Choroid plexus epithelial cell (primary cell): ENCODE measurements at places on chromosomes 5 and 9.

DNA sequence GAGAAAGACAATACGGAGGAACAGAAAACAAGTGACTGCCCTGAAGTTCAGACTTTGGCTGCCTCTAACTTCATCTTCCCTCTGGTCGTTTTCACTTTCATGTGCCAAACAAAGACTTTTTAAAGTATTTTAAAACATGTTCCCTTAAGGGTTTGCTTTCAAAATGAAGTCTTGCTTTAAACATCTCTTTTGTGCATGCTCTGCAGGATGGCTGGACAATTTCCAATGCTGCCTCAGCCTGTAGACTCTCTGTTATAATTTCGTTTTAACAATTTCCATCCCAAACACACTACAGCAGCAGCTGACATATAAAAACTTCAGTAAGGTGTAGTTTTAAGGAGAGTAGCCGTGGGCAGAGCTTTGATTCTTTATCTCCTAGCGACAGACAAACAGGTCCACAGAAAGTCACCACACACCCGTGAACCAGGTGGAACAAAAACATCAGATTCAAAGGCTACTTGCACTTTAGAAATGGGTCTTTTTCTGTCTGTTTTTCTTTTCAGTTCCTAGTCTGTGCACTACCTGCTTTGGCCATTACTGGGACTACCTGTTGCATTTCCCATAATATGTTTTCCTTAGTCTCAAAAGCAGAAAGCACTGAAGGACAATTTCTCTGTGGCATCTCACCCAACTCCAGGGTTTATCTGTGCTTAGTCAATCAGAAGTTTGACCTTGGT lies 308.9 kb downstream of the DTWD2 start:
- DNase-seq: peak; percentile 5

DNA sequence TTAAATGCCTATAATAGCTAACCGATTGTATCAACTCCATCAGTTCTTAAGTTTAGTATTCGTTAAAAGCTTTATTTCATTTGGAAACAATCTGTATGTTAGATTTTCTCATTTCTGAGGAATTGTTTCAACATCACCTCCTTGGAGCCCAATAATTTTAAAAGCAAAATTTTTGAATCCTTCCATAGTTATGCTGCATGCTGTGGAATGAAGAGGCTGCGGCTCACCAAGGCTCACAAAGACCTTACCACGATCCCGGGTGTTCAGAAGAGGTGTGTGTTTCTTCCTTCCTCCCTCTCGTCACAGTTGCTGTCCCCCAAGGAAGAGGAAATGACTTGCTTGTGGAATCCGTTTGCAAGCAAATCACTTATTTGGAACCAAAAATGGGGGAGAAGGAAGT lies 143.8 kb downstream of the FGF1 start:
- DNase-seq: no peak

DNA sequence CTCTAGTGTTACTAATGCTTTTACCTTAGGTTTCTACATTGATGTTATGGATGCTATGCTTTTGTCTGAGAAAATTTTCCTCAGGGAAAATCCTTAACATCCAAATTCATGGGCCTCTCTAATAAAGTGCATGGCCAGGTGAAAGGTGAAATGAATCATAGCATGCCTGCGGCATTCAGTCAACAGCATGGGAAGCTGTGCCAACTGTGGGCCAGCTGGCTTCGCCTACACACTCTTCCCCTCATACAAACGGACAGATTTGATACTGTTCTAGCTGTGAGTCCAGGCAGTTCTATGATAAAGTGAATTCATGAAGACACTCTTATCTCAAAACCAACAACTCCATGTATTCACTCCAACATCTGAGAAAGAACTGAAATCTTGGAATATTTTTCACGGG lies 374.1 kb downstream of the PLK2 start:
- peak; percentile 39 for DNase-seq

DNA sequence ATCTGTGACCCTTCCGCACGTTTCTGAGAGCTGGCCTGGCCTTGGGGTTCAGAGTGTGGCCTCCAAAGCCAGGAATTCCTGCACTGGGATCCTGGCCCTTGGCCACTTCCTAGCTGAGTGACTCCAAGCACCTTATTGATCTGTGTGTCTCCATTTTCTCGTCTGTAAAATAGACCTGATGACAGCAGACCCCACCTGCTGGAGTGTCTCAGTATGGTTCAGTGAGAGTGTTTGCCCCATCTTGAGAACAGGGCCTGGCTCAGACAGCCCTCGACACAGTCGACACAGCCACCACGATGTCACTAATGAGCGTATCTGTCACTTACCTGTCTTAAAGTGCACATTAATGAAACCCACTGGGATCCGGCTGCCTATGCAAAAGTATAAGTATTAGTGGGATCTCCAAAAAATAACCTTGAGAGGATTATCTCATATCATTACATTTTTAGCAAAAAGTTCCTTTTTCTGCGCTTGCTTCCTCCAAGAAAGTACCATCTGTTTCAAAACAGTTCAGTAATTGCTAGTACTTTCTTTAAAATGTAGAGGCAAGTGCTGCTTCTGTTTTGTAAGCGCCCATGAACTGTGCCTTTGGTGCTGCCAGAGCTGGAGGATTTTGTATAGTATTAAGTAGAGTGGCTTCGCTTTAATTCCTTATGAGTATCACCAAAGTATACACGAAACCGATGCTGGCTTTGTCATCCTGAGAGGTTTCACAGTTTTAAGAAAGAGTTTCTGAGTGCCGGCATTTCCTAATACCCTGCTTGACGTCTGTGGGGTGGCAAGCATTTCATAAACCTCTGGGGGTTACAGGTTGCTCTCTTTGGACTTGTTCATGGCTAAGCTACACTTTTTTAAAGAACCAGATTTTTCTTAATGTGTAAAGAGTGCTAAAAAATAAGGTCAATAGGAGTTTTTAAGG lies 31.7 kb downstream of the UBE2QL1 start:
- no peak for DNase-seq

GRCh38 chr9:95822015-95822414 lies 53.5 kb upstream of the ERCC6L2 start:
- DNase-seq: peak; percentile 48

- DNase-seq: no peak
Measured at GRCh38 chr5:179318221-179318955, 26.9 kb downstream of the ADAMTS2 start.
